ENCODE measurements at places on chromosomes 13 and 19.

DNA sequence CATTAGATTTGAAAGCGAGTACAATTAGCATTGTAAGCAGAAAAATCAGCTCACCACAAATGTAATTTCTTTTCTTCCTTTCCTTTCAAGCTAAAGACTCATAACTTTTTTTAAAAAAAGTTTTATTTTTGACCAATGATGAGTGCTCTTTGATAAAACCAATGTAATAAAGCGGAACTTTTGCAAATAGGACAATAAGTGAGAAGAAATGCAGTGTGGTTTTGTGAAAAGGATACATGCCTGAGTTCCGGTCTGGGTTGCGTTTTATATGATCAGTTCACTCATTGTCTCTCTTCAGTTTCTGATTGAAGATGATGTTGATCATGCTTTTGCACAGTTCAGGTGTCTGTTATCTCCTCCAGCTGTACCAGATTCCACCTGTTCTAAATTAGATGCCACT, 274.4 kb downstream of the KLF12 start:
- DNase-seq, result peak; percentile 53

GRCh38 chr13:109725297-109725696, 61.1 kb downstream of the IRS2 start:
- no peak for DNase-seq

DNA sequence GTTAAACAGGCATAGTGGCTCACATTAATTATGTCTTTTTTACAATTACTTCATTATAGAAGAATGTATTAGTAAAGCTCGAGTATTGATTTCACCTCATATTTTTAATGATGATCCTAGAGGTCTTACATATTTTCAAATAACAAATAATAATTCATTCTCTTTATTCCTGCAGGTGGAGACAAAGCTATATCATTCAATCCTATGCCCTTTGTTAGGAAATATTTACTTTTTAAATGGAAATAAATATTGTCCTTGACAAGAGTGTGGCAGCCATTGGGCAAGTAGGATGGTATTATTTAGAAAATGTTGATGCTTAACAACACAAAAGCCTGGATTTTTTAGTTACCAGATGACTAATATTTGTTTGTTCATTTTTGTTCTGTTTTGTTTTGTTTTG, 127.6 kb downstream of the COG6 start:
- DNase-seq, result no peak

GRCh38 chr13:75771818-75772217, 135.7 kb downstream of the LMO7 start:
- DNase-seq, result no peak

DNA sequence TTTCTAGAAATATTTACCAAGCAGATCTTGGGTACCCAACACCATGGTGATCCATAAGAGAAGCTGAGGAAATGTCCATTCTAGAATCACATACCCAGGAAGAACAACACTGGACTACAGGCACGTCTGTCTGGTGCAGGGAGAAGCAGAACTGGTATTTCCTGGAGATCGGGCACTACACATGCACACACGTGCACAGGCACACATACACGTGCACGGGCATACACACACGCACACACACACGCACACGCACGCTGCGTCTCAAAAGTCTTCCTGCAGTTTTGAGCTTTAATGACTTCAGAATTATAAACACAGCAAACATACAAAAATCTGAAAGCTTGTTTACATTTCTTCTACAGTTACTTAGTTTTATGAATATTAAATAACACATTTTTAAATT, 189.8 kb downstream of the DCLK1 start:
- DNase-seq, result no peak

DNA sequence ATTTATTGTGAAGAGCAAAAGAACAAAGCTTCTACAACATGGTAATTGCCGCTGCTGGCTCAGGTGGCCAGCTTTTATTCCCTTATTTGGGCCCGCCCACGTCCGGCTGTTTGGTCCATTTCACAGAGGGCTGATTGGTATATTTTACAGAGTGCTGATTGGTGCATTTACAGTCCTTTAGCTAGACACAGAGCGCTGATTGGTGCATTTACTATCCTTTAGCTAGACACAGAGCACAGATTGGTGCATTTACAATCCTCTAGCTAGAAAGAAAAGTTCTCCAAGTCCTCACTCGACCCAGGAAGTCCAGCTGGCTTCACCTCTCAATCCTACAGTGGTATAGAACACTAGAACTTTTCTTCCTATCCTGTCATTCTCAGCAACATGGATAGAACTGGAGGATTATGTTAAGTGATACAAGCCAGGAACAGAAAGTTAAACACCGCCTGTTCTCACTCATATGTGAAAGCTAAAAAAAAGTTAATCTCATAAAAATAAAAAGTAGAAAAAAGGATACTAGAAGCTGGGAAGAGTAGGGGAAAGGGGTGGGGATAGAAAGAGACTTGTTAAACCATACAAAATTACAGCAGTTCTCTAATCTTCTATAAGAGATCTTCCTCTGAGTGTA, 33.6 kb upstream of the FARP1 start:
- no peak for DNase-seq
